Type B pancreatic cell (in vitro differentiated cells): ENCODE measurements at places on chromosomes 12 and 14. TPM values are rescaled to one million over a fixed set of nuclear protein-coding genes. Genes with fewer than 3 reads are reported as not detected.

PTGER2 gene
- total RNA-seq: 3.0 and 7.1 TPM in 2 replicates

CIROP gene
- 0.19 and 0.40 TPM in 2 replicates for total RNA-seq

TSPAN31 gene
- total RNA-seq: 34.8 and 40.8 TPM in 2 replicates

DNA sequence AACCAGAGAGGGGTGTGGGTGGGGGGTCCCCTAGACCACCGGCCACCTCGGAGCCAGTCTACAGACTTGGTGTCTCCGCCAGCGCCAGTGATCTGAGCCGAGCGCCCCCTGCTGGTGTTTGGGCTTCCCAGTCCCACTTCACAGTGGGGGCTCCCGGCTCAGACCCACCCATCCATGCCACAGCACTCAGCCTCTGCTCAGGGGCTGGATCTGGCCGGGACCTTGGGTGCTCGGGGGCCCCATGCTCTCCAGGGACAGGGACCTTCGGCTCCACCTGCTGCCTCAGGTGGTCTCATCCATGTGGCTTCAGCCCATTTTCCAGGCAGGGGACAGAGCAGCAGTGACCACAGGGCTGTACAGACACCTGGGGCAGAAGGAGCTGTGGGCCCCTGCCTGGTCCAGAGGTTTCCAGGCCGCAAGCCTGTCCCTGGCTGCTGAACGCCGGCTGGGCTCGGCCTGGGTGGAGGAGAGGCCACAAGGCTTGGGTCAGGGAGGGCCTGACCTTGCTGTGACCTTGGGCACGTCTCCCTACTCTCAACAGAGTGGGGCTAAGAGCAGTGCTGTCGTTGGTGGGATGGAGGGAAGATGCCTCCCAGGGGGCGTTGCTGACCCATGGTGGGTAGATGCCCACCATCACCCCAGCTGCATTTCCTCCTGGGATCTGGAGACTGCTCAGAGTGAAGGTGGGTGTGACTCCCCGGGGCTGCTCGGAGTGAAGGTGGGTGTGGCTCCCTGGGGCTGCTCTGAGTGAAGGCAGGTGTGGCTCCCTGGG is 86.3 kb downstream of the KIF26A start:
- peaks cover 5% of the 10 kb centered on the region for H3K27me3 ChIP-seq
- peaks cover 17% of the 10 kb centered on the region for H3K4me1 ChIP-seq
- DNase-seq: no peak
- H3K27ac ChIP-seq: peak overlapping the region; percentile 67

SDR9C7 gene
- total RNA-seq: 0.22 and 0.26 TPM in 2 replicates

CCDC175 gene
- total RNA-seq: 0.39 TPM in 1 of 2 replicates, not detected in the other
